NCI-H524 (cell line): ENCODE measurements at places on chromosomes 7 and 10.
A peak's percentile ranks its signal among the peaks of the same experiment; 100 is the strongest.

DNA sequence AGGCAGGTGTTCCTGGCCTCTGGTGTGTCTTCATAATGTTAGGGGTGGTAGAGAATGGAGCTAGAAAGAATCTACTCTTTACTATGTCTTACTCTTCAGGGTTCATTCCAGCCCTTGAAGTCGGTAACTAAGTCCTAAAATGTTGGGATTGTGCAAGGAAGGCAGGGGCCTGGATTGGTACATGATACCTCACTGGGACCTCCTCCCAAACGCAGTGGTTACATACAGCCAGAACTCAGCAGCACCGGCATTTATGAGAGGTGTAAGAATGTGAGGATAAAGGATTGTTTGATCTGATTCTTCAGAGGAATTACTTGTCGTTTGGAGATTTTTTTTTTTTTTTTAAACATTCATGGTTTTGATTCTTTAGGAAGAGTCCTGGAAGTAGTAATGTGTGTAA is 6.9 kb downstream of the COMTD1 start:
- DNase-seq = no peak

GRCh38 chr10:117165538-117166417 is 27.7 kb upstream of the VAX1 start:
- peak; percentile 46 for DNase-seq

GRCh38 chr10:100724531-100725027 is 20.8 kb upstream of the PAX2 start:
- no peak for DNase-seq

DNA sequence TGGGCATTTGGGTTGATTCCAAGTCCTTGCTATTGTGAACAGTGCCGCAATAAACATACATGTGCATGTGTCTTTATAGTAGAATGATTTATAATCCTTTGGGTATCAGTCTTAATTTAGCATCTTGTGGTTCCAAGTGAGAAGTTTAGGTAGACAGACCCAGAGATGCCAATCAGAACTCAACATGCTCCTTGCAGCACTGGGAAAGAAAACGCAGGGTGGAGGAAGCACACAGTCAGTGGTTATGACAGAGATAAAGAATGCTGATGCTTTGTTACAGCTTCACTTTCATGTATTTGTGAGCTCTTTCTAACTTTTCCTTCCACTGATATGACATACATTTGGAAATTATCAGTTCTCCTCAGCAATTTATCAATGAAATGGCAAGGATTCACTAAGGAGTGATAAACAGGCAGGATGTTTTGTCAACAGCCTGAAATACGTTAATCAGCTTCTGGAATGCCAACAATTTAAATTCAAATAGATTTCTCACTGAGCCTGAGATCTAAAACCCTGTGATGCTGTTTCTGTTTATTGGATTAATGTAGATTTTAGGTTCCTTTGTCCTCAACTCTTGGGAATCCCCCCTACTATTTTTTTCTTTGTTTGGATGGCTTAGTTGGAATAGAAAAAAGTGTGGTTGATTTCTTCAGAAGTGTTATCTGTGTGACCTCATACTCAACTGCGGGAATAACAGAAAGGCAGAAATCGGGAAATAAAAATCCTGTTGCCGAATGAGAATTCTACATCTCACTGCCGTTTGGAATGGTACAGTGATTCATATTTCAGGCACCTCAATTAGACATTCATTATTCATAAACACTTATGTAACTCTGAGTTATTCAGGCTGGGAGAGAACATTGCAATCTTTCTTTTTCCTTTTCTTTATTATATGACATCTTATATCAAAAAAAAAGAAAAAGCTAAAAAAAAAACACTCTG is 675.0 kb downstream of the CNTNAP2 start:
- no peak for DNase-seq

DNA sequence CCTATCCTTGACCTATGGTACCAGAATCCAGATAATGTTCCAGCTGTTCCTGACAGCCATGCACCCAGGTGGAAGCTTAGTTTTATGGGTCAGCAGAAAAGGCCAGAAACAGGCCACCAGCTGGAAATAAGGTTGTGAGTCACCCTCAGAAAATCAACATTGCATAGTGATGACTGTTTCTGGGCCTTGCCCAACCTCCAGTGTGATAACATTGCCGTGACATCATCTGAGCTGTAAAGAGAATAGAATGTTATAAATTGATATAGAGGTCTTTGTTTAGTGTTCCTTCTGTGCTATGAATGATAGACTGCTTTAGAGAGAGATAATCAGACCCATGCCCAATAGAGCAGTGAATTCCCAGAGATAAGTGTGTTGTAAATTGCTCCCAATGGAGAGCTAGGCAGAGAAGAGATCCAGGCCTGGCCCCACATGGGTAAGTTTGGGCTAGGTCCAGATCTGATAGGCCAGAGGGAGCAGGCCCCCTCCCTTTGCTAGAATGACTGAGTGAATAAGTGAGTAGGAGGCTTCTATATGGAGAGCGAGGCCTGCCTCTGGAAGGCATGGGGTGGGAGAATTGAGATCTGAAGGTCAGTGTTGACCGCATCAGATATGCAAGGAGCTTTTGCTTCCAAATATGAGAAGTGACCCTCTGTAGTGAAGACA is 14.2 kb upstream of the HPS1 start:
- DNase-seq = no peak

DNA sequence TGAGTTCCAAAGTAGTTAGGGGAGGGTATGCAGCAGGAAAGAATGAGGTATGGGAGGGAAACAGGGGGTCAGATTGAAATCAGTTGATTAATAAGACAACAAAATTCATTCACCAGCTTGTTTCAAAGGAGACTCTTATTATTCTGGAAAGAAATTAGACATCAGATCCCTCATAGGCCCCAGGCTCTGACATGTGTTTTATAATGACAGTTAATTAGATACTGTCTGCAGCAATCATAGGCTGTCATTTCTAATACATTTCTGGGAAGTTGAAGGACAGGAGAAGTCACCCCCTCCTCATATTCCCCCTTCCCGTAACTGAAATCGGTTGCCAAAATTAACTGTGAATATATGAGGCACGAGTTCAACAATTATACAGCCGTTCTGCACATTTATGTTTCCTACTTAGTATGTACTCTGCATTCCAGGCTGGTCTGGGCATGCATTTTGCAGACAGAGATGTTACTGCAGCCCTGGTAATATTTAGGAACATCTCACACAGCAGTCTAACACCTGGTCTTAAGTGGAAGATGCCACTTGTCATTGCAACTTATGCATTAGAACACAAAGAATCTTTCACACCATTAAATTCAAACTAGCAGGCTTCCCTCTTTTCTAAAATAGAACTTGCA is 355.2 kb upstream of the LRGUK start:
- no peak for DNase-seq
